ENCODE measurements at places on chromosomes 13 and 19. TPM values are rescaled to one million over a fixed set of nuclear protein-coding genes. Genes with fewer than 3 reads are reported as not detected.

GRCh38 chr13:110344320-110344719 lies 37.2 kb downstream of the COL4A2 start:
- no peak for DNase-seq

GRCh38 chr13:49802426-49802825 lies 9.9 kb upstream of the KPNA3 start:
- DNase-seq, result no peak

GRCh38 chr13:51959773-51960172 lies 51.5 kb downstream of the ATP7B start:
- DNase-seq, result no peak

- DNase-seq, result no peak
Observed at GRCh38 chr13:57763689-57764088, 132.1 kb downstream of the PCDH17 start.

- DNase-seq, result no peak
Observed at GRCh38 chr13:76512721-76513145, 373.5 kb downstream of the KCTD12 start.

GRCh38 chr13:35927567-35928021 lies 203.6 kb downstream of the DCLK1 start:
- DNase-seq, result no peak

DNA sequence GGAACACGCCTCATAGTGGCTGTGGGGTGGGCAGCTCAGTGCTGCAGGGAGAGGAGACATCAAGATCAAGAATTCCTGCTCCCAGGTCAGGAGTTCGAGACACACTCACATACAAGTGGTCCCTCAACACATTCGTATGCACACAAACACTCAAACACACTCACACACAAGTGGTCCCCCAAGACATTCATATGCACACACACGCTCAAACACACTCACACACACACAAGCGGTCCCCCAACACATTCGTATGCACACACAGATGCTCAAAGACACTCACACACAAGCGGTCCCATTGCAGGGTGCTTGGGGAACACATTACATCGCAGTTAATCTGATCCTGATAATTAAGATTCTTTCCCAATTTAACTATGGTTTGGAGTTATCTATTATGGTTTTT lies 28.2 kb downstream of the FCGBP start:
- no peak for DNase-seq

- DNase-seq, result no peak
Observed at GRCh38 chr13:33087091-33087490, 70.9 kb downstream of the KL start.

DNA sequence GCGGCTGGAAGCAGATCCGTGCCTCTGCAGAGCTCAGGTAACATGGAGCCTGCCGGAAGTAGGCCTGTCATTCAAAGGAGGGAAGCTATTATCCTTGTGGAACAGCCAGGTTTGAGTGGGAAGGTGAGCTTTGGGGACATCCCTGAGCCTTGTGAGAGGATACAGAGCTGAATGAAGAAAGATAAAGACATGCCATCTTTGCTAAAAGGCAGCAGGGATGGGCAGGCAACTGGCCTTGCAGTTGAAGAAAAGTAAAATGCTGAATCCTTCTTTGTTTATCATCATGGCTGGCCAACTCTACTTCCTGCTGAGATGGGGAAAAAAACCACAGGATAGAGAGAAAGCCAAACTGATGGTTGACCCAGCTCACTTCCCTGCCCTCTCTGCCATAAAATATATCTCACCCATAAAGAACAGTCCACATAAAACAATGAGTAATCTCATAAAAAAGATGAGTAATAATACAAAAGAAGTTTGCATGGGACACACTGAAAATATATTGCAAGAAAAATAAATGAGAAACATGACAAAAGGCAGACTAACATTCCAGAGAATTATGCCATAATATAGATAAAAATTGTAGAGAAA lies 226.3 kb downstream of the DLEU7 start:
- no peak for DNase-seq

The SLC39A3 gene
- total RNA-seq, result 28.9 TPM

GRCh38 chr13:50334115-50334778 lies 319.0 kb downstream of the KCNRG start:
- DNase-seq, result no peak

The PNMA8A gene
- total RNA-seq, result 0.06 TPM

The SYDE1 gene
- total RNA-seq, result 5.3 TPM

The NUMBL gene
- total RNA-seq, result 6.7 TPM

The POSTN gene
- total RNA-seq, result 0.73 TPM

GRCh38 chr13:91567485-91568207 lies 169.2 kb downstream of the GPC5 start:
- DNase-seq, result no peak

GRCh38 chr13:81133066-81133465 lies 792.1 kb upstream of the SPRY2 start:
- DNase-seq, result no peak

DNA sequence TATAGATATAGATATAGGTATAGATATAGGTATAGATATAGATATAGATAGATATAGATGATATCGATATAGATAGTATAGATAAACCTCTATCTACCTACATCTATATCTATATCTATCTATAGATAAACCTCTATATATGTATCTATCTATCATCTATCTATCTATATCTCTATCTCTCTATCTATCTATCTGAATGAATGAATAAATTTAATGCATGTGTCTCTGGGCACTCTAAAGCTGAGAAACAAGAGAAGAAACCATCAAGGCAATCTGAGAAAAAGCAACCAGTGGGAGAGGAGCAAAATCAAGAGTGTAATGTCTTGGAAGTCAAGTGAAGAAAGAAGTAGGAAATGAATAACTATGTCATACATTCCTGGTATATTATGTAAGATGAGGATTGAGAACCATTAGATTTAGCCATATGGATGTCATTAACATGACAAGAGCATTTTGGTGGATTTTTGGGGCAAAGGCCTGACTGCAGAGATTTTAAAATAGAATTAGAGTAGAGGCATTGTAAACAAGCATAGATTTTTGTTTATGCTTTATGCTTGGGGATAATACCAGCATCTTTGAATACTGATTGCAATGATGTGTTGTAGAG lies 1262.7 kb upstream of the MIR17HG start:
- no peak for DNase-seq

GRCh38 chr19:40658031-40658430 lies 32.4 kb downstream of the NUMBL start:
- DNase-seq, result no peak

DNA sequence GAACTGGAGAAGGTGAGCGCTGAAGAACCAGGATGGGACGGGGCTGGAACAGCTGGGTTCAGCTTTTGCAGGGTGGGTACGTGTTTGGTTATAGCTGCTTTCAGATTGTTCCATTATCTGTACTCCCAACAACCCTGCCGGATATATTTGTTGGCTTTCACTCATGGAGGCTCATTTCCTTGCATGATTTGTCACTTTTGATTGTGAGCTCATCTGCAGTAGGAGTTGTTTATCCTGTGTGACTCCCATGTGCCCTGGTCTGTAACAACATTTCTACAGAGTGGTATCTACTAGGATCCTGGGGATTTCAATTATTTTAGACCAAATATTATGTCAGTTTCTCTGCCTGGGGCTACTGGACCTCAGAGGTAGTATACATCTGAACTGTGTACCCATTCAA lies 5.4 kb downstream of the ARL11 start:
- DNase-seq, result no peak

- no peak for DNase-seq
Observed at GRCh38 chr13:100399455-100399854, 189.1 kb downstream of the GGACT start.

- no peak for DNase-seq
Observed at GRCh38 chr13:40447857-40448256, 218.6 kb downstream of the FOXO1 start.

DNA sequence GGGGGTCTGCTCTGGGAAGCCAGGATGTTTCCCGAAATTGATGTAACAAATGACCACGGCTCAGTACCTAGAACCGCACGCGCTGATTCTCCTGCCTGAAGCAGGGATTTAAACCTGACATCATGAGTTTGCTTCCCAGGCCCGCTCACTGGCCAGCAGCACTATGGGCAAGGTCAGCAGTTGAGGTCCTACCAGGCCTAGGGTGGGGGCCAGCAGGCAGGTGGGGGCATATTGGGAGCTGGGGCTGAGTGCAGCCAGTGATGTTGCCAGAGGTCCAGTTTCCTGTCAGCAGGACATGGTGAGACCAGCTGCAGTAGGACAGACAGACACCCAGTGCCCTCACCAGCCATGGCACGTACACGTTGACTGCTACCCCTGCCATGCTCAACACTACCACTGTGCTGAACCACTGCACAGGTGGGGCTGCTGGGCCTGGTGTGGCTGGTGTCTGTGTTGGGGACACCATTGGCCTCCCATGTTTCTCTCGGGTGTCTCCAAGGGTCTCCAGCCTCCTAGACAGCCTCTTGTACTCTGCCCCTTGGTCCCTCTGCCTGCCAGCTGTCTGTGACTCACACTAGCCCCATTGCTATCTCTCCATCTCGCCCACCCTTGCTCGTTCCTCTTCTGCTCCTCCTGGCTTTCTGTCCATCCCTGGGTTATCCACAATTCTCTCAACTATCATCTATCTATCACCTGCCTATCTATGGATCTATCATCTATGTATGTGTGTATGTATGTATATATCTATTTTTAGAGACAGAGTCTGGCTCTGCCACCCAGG lies 1.1 kb upstream of the C19orf85 start:
- DNase-seq, result no peak

DNA sequence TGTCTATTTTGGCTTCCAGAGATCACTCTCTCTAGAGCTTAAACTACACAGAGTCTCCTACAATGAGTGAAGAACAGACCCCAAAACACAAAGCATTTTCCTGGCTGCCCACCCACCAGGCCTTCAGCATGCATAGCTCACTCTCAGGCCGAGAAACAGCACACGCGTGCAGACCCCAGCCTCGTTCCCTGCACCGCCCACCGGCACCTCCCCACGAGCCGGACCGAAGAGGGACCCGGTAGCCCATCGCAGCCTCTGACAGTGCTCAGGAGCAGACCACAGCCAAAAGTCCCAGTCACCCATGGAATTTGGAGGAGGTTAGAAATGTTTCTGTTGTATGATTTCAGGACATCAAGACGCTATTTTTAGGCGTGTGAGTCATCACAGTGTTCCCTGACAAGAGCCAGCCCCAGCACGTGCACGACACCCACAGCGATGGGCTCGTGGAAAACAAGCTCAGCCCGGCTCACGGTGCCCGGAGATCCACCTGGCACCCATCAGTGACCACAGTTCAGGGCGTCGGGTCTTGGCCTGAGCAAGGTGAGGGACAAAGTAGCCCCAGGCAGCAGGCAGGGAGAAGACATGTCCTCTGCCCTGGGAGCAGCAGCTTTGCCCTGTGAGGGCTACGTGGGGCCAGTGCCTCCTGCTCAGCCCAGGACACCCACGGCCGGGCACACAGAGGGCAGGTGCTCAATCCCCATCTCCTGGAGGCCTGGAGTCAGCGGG lies 50.1 kb upstream of the SPACA7 start:
- no peak for DNase-seq

The CALR3 gene
- not detected for total RNA-seq

DNA sequence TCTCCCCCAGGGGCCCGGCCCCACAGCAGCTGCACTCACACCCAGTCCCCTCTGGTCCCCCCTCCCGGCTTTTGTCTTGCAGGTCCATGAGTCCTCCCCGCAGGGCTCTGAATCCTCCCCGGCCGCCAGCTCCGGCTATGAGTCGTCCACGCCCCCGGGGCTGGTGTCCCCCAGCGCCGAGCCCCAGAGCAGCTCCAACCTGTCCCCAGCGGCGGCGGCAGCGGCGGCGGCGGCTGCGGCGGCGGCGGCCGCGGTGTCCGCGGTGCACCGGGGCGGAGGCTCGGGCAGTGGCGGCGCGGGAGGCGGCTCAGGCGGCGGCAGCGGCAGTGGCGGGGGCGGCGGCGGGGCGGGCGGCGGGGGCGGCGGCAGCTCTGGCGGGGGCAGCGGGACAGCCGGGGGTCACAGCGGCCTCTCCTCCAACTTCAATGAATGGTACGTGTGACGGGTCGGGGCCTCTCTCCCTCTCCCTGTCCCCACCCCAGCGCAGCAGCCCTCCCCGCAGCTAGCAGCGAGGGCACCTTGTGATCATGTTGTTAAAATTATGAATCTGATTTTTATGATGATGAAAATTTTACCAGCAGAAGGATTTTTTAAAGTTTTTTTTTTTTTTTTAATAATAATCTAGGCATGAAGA lies 3.8 kb downstream of the ZIC2 start:
- no peak for DNase-seq

DNA sequence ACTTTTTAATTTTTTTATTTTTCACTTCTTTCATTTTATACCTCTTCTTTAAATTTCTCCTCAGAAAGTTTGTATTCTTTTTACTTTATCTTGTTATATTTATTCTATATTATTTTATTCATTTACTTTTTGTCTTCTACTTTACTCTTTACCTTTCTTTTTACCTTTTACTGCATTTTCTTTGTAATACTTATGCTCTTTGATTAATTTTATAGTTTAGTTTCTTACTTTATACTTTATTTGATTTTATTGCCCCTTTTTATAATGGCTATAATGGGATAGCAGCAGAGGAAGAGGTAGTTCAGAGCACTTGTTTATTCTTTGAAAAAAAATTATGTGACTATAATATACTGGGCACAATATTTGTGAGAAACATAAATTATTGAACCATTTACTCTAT lies 542.6 kb upstream of the SPRY2 start:
- DNase-seq, result no peak

The CYP2A6 gene
- total RNA-seq, result 3,618 TPM

Data from right lobe of liver (tissue), 6 donors.